ENCODE measurements at places on chromosomes 5 and 9.

GRCh38 chr5:173624282-173624681, 7.8 kb upstream of the BOD1 start:
- no peak for DNase-seq

- DNase-seq: no peak
These were observed 18.1 kb upstream of the NEUROG1 start for GRCh38 chr5:135553688-135554462.

DNA sequence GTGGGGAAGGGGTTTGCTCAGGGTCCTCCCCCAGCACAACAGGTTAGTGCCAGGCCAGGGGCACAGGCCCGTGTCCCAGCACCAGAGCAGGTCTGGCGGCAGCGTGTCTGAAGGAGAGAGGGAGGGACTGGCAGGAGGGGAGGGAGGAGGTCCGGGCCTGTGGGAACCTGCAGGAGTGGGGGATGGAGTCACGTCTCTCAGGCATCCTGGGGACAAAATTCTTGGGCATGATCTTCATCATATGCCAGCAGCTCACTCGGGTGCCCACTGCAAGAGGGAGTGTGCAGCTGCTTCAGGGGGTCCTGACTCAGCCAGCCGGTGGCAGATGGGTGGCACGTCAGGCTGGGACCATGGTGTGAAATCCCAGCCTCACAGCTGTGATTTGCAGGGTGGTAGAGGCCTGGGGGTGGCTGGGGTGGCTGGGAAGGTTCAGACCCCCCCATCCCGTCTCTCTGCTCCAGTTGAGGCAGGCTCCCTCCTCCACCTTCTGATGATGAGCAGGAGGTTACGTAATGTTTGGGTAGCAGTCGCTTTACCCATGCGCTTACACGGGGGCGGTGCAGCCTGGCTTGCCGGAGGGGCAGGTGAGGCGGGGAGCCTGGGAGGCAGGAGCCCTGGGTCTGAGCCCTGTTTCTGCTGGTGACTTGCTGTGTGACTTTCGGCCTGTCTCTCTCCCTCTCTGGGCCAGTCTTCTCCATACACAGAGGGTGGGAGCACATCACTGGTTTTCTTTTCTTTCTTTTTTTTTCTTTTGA, 40.5 kb downstream of the NCS1 start:
- no peak for DNase-seq

DNA sequence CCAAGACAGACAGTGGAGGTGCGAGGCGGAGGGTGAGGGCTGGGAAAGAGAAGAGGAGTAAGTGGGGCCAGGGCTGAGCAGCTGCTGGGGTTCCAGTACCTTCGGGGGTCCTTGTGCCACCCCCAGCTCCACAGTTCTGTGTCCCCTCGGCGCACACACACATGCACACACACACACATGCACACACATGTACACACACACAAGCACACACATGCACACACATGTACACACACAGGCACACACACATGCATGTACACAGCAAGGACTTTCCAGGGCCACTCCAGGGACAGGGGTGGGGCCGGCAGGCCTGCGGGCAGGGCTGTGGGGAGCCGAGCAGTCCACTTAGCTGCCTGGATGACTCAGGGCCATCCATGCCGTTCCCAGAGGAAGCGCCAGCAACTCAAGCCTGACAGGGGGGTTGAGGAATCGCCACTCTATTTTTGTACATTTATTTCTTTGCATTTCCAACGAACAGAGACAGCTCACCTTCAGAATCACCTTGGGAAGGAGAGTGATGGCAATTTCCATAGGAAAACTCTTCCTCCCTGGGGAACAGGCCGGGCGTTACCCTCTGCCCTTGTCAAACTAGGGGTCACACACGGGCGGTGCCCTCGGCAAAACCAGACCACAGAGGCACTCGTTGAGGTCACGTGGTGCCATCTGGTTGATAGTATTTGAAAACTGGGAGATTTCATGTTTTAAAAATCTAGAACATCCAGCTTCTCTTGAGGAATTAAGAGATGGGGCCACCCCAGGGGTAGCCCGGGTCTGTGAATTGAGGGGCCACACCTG, 135.7 kb downstream of the ADAMTS2 start:
- DNase-seq: no peak

DNA sequence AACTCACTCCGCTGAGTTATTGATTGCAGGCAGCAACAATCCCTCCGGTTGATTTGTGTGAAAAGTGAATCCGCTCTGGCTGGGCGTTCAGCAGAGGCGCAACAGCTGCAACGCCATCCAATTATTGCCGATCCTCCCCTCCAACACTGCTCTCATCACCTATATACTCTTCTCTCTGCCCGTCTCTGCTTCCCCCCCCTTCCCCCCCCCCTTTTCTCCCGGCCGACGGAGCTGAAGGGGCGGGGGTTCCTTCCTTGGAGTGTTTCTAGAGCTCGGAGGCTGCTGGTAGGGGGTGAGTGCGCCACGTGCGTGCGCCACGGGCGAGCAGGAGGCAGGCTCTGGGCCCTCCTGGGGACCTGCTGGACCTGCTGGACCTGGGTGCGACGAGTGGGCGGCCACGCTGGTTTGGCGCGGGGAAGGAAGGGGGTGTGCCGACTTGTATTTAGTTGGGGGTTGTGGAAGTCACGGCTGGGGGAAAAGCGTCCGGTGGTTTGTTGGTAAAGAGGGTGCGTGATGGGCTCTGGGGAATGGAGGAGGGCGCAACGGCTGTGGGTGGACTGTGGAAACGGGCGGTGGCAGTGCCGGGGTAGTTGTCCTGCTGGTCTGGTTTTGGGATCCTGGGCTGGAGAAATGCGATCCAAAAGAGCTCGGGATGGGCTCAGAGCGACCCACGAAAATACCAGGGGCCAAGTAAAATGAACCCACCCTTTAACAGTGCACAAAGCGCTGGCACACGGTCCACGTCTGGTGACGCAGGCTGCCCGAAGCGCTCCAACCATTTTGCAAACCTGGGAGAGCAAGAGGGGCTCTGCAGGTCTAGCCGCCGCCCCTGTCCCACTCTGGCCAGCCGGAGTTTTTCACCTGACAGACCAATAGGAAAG, 6.4 kb upstream of the MEF2C start:
- DNase-seq: no peak

Measured in NCI-H1436 treated with DMSO at 0.1 percent for 48 hours (cell line).